ENCODE measurements at places on chromosomes 7 and 10. TPM values are rescaled to one million over a fixed set of nuclear protein-coding genes. Genes with fewer than 3 reads are reported as not detected.

GRCh38 chr7:52273685-52274610, 761.5 kb upstream of the POM121L12 start:
- no peak for DNase-seq

- DNase-seq = no peak
Measured at GRCh38 chr7:22663357-22663718, 63.7 kb upstream of the IL6 start.

DNA sequence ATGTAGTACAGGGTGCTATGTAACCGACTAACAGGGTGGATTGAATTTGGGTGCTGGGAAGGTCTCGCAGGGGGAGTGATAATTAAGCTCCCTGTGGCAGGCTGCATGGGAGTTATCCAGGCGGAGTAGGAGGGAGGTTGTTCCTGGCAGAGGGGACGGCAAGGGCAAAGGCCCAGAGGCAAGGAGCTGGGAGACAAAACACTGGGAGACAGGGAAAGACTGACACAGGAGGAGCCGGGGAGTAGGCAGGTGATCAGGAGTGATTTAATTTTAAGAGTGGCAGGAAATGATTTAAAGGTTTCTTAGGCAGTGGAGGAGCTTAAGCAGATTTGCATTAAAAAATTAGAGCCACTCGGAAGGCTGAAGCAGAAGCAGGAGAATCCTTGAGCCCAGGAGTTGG, 40.7 kb upstream of the LEP start:
- no peak for DNase-seq

GRCh38 chr7:124072603-124073309, 39.9 kb upstream of the TMEM229A start:
- DNase-seq = no peak

DNA sequence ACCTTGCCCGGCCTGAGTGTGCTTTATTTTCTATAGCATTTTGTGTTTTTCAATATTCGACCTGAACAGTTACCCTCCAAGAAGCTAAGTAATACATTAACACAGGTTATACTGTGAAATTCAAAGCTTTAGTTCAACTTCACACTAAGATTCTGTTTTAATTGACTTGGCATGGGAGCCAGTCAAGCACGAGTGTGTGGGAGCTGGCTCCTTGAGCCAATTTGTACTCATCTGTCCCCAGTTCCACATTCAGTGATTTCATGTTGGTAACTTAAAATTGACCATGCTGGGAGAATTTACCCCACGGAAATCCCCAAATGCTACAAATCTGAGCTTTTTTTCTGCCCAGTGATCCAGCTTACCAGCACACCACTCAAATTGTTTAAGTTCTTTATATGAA, 20.3 kb downstream of the TSPAN12 start:
- no peak for DNase-seq

GRCh38 chr7:112573302-112574039, 92.7 kb downstream of the LSMEM1 start:
- peak; percentile 37 for DNase-seq

DNA sequence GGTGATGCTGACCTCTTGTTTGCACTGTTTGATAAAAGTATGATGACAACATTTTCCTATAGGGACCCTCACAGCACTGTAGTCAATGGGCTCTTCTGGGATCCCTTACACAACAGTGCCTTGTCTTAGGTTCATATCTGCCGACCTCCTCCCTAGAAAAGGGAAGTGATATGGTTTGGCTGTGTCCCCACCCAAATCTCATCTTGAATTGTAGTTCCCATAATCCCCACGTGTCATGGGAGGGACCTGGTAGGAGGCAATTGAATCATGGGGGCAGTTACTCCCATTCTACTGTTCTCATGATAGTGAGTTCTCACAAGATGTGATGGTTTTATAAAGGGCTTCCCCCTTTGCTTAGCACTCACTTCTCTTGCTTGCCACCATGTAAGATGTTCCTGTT, 23.1 kb downstream of the ZC3HAV1 start:
- no peak for DNase-seq

- DNase-seq = no peak
Measured at GRCh38 chr7:44177570-44178131, 11.6 kb downstream of the GCK start.

- peak; percentile 19 for DNase-seq
Measured at GRCh38 chr7:158256091-158256816, 331.4 kb downstream of the PTPRN2 start.

GRCh38 chr10:92242380-92242779, 48.5 kb downstream of the CPEB3 start:
- no peak for DNase-seq

GRCh38 chr7:63887031-63887430, 111.6 kb upstream of the ZNF722 start:
- DNase-seq = no peak

Gene LMBR1
- 48.9 TPM for total RNA-seq

Gene NKX2-3
- total RNA-seq = 11.7 TPM

Gene GSTO2
- 13.7 TPM for total RNA-seq

Gene SPDYE1
- not detected for total RNA-seq

Gene HGF
- 3.2 TPM for total RNA-seq

Data from left colon (tissue), 2 donors.